ENCODE measurements at places on chromosomes 11 and 22.

- DNase-seq, result no peak
These were observed 17.4 kb upstream of the ZC3H12C start for GRCh38 chr11:110075847-110076208.

DNA sequence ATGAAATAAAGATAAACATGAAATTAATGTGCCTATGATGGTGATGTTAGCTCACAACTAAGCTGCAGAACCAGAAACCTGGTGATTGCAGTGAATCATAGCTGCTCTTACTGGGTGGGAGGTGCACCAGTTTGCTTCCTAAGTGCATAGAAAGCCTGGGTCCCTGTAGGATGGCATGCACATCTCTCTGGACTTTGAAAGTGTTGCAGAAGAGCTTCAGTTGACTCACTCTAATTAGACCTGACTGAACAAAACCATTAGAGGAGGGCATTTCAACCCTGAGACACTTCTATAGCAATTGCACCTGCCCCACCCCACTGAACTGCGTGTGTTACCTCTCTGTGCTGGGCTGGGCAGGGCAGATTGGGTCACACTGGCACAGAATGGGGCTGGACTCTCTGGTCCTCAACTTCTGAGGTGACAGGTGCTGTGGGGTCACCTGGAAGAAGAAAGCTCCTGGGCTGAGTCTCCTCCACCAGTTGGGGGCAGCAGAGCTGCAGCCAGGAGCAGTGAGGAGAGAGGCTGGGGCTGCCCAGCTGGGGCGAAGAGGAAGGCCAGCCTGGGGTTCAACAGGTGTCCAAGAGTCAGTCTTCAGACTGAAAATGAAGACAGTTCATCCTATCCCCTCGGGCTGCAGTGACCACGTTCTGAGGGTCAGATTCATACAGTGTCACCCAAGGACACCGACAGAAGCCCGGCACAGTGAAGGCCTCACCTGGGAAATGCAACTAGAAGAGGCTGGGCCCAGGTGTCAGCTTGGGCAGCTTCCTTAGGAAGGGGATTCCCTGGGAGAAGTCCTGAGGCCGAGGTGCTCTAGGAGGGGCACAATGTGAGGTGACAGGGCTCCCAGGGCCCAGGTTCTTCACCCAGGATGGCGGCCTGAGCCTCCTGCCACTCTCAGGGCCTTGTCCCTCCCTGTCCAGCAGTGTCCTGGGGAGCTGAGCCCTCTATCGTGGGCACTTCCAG lies 58.1 kb downstream of the GGTLC2 start:
- DNase-seq, result no peak

- no peak for DNase-seq
These were observed 37.0 kb downstream of the B3GAT1 start for GRCh38 chr11:134374891-134375550.

DNA sequence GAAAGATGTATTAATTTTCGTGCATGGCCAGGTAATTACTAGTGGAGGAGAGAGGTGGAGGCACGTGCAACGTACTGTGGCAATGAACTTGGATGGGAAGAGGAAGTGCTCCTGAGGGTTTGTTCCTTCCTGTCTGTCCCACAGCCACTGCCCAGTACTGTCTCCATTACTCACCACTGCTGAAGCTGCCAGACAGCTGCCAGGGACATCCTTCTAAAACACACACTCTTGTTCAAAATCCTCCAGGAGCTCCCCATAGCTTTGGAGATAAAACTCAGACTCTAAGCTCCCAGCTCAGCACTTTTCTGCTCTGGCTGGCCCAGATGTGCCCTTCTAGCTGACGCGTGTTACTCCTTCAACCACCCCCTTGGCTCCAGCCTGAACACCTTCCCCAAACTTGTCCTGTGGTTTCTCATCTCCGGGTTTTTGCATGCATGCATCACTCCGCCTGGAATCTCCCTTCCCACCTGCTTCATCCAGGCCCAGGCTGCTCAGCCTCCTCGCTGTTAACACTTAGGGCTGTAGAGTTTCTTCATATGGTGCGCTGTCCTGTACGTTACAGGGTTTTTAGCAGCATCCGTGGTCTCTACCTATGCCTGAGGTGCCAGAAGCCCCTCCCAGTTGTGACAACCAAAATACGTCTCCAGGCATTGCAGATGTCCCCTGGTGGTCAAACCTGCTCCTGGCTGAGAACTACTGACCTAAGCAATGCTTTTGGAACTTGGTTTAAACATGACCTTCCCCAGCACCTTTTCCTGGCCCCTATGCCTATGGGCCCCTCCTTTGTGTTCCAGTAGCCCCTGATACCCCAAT lies 69.5 kb downstream of the C11orf91 start:
- no peak for DNase-seq

DNA sequence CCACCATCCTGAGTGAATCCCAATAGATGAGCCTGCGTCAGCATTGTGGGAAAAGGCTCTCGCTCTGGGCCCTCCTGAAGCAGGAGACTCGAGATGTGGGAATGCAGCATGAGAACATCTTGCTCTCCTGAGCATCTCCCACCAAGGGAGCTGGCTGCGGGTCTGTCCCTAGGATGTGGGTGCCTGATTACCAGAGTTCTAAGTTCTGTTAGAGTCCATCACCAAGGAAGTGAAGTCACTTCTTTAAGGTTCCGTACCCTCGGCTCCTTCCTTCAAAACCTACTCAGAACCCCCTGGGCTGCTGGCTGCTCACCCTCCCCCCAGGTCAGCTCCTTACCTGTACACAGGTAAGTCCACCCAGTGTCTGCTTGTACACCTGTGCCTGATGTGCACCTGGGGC lies 100.5 kb upstream of the IGLL5 start:
- no peak for DNase-seq

GRCh38 chr11:113405724-113406478 lies 18.3 kb downstream of the ANKK1 start:
- no peak for DNase-seq

GRCh38 chr22:23697031-23697970 lies 6.5 kb downstream of the RGL4 start:
- DNase-seq, result no peak

- DNase-seq, result no peak
These were observed 68.0 kb upstream of the KCNQ1OT1 start for GRCh38 chr11:2767801-2768200.

DNA sequence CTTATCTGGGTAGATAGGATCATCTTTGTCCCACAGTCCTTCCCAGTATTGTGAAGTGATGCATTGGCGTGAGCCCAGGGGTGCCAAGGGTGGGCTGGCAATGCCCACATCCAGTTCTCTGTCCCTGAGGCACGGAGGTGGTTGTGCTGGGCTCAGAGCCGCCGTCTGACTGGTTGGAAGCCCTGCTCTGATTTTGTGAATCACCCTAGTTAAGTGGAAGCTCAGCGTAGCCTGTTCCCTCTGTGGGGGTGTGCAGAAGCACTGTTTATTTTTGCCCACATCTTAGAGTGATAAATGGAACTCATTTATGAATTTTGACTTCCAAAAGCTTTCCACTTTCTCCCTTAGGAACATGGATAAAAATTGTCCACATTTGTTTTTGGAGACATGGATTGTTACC lies 13.6 kb downstream of the BCR start:
- no peak for DNase-seq

DNA sequence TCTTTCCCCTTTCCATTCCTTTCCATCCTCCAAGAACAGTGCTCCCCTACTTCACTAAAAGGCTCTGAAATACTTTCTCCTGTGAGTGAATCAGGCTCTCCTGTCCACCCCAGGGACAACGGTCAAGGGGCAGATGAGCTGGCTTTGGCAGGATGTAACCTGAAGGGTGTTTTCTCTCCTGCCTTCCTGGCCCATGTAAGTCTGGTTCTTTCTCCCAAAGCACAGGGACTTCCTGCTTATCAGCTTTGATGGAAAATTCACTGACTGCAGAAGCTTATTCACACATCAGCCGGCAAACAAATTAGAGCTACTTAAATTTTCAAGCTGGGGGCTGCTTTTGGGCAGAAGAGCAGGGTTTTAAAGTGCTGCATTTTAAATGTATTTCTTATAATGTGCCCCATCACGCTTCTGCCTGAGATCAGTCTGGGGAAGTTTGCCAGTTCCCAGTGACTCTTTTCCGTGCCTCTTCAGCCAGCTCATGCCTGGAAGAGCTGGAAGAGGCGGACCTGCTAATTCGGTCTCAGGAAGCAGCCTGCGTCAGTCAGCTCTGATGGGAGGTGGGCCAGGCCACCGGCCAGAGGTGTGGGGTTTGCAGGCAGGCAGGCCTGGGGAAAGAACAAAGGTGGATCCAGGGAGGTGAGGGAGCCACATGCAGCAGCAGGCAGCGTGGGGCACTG lies 140.4 kb upstream of the TBCEL start:
- DNase-seq, result no peak

DNA sequence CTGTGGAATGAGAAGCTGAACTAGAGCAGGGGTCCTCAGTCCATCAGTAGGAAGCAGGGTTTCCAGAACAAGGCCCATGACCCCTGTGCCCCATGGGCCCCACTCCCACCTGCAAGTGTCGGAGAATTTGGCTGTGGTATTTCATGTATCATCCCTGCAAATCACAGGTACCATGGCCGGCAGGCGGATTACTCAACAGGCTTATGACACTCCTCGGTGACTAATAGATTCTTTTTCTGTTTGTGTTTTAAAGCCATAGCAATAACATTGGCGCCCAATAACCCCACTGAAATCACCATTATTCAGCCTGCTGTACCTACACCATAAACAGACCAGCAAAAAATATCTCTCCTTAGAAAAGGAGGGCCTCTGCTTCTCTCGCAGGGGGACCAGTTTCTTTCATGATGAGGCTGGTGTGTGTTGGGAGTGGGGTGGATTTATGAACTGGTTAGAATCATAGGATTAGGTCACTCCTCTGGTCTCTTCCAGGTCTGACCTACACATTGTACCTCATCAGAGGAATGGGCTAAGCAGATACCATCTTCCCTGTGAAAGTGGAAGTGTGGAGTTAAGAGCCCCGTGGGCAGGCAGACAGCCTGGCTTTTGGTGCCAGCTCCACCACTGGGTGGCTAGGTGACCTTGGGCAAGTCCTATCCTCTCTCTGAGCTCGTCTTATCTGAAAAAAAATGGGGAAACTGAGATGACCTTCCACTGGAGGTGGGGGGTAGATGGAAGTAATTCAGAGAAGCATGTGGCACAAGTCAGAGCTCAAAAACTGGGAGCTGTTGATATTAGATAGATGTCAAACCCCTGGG lies 60.2 kb upstream of the WNT11 start:
- DNase-seq, result no peak

GRCh38 chr11:121426476-121427399 lies 25.4 kb upstream of the SORL1 start:
- no peak for DNase-seq

DNA sequence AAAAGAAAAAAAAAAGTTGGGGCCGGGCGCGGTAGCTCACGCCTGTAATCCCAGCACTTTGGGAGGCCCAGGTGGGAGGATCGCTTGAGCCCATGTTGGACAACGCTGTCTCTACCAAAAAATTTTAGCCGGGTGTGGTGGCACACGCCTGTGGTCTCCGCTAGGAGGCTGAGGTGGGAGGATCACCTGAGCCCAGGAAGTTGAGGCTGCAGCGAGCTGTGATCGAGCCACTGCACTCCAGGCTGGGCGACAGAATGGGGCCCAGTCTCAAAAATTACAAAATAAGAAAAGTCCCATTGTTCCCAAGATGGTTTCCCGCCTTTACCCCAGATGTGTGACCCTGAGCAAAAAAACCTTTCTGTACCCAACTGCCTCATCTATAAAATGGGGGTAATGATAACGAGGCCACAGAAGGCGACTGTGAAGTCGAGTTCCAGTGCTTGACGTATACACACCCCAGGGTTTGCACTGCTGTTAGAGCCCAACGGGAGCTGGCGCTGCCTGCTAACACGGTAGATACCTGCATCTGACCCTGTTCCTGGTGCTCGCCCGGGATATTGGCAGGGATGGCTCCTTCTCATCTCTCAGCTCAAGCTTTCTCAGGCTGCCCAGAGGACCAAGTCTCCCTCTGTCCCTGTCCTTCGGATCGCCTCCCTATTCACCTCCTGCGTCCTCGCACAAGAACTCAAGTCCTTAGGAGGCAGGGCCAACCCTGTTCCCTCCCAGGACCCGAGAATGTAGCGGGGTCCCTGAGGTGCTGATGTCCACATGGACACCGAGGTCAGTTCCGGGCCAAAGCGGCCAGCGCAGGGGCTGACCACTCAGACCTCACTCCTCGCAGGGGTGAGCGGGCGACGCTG lies 1.1 kb upstream of the RPLP2 start:
- no peak for DNase-seq

- no peak for DNase-seq
These were observed 56.9 kb upstream of the CSNK2A3 start for GRCh38 chr11:11409901-11410300.

DNA sequence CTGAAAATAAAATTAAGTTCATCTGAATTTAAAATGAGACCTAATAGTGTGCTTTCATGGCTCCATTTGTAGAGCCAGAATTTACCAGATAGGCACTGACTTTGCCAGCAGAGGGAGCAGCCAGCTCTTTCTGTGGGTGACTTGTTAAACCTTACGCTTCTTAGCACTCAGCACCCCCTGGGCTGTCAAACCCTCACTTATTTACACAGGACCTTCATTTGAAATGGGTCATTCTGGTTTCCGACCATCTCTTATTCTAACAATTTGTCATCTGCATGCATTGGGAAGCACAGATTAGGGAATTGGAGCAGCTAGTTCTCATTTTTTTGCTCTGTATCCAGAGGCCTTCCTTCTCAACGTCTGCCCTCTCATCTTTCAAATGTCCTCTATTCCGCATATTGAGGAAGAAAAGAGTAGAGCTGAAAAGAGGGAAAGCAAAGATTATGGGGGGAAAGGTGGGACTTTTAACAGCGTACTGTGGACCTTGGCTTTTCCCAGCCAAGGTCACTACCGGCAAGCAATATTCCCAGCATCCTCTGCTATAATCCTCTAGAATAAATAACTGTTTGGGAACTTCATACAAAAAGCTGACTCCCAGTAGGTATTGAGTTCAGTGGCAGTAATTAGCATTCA lies 3.1 kb downstream of the ASRGL1 start:
- peak; percentile 19 for DNase-seq

DNA sequence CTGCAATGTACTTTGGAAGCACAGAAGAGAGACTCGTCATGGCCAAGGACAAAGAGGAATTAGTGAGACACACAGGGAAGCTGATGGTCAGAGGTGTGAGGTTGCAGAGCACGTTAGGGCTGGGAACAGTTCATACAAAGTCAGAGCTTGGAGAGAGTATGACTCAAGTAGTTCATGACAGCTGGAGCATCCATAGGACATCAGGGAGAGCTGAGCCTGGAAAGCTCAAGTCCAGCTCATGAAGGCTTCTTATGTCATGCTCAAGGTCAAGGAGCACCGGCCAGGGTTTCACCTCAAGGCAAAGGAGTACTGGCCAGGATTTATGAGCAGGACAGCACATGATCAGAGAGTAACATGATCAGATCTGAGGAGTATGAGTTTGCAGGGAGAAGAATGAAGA lies 64.6 kb upstream of the CHST1 start:
- DNase-seq, result no peak

GRCh38 chr22:36528341-36528740 lies 625 bp downstream of the EIF3D start:
- DNase-seq, result no peak

DNA sequence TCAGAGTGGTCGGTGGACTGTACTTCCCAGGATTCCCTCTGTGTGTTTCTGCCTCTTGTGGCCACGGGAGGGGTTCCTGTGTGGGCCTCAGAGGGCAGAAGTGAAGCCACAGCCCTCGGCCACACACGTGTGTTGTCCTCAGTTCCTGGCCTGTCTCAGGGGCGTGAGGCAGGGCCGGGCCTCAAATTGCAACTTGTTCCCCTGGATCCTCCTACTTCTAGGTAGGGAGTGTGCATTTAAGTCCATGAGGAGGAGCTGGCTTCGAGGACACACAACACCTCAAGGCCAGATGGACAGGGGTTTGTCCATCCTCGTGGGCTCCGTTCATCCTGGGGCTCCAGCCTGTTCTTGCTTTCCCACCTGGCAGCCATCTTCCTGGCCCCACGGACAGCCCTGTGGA lies 573.0 kb downstream of the TBC1D22A start:
- no peak for DNase-seq
